ENCODE measurements at places on chromosomes 5 and 9.

GRCh38 chr5:34717426-34718327 lies 61.5 kb downstream of the RAI14 start:
- H3K36me3 ChIP-seq, result peaks cover 27% of the 10 kb centered on the region
- no peak overlapping the region for H3K4me3 ChIP-seq
- DNase-seq, result peak; percentile 15
- H3K4me1 ChIP-seq, result peaks cover 38% of the 10 kb centered on the region

DNA sequence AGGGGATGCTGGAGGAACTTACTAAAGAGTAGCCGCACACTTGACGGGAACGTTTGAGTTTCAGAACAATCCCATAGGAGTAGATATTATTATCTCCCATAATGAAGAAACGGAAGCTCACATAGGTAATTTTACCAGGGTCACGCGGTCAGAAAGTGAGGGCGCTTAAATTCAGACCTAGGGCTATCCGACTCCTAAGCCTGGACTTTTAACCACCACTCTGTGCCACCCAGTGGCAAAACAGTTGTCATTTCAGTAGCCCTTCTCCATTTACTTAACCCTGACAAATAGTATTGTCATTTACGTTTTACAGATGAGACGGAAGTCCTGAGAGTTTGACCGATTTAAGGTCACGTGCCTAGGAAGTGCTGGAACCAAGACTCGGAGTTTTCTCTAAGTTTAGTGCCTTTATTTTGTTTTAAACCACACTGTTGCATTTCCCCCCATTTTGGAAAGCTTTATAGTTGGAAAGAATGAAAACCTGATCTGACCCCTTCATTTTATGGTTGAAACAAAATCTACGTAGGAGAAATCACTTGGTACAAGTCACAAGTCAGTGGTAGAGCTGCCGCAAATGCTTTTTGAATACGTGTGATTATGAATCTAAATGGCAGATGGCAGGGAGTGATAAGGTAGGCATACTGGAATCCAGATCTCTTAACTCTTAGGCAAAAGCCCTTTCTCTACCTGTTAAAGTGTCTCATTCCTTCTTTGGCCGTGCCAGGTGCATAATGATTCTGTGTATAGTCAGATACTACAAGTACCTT lies 650 bp downstream of the MRRF start:
- peaks cover 52% of the 10 kb centered on the region for H3K4me1 ChIP-seq
- H3K4me3 ChIP-seq, result peak overlapping the region; percentile 99
- DNase-seq, result peak; percentile 4
- peaks cover 7% of the 10 kb centered on the region for H3K36me3 ChIP-seq

DNA sequence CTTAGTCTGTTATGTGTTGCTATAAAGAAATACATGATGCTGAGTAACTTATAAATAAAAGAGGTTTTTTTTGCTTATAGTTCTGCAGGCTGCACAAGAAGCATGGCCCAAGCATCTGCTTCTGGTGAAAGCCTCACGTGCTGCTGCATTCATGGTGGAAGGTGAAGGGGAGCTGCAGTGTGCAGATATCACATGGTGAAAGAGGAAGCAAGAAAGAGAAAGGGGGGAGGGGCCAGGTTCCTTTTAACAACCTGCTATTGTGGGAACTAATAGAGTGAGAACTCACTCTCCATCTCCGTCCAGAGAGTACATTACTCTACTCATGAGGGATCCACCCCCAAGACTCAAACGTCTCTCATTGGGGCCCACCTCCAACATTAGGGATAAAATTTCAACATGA lies 12.5 kb upstream of the PARP8 start:
- H3K27ac ChIP-seq, result no peak overlapping the region
- peaks cover 55% of the 10 kb centered on the region for H3K4me1 ChIP-seq
- no peaks in the 10 kb centered on the region for H3K27me3 ChIP-seq
- H3K4me3 ChIP-seq, result no peak overlapping the region

DNA sequence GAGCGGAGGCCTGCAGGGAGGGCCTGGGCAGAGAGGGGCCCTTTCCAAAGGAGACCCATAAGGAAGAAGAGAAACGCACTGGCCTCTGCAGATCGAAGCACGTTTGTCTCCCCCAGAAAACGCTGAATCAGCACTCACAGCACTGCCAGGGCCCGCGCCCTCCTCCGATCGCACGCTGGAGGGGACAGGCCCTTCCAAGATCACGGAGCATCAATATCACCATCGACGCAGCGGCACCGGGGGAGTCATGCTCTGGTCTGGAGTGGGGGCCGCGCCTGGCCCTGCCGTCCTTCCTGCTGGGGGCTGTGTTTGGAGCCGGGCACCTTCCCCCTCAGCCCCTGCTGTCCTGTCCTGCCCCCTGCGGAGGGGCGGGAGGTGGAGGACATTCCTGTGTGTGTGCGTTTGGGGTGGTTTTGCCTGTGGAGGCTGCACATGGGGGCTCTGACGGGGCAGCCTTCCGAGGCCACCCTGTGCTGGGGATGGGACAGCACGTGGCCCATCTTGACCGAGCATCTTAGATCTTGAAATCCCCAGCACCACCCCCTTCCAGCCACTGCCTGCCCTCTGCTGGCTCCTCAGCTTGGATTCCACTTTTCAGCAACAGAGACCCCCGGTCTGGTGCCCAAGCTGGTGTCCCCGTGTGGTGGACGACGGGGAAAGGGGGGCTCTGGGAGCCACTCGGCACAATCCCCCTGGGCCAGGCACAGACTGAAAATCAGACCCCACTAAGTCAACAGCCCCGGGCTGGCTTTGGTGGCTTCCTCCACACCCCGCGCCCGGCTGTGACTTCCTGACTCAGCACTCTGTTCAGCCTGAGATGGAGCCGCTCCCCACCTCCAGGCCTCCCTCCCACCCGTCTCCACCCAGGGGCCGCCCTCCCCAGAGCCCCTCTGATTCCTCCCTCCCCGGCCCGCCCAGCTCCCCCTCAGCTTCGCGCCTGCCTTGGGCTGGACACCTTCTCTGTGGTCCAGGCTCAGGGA lies 8.3 kb downstream of the TMEM250 start:
- peaks cover 6% of the 10 kb centered on the region for H3K36me3 ChIP-seq
- no peak overlapping the region for H3K27ac ChIP-seq
- H3K4me3 ChIP-seq, result peak overlapping the region; percentile 65
- DNase-seq, result no peak

GRCh38 chr9:97744710-97745708 lies 47.9 kb upstream of the XPA start:
- H3K4me1 ChIP-seq, result peaks cover 8% of the 10 kb centered on the region
- peak; percentile 20 for DNase-seq
- H3K27me3 ChIP-seq, result peaks cover 74% of the 10 kb centered on the region
- H3K36me3 ChIP-seq, result peaks cover 8% of the 10 kb centered on the region

DNA sequence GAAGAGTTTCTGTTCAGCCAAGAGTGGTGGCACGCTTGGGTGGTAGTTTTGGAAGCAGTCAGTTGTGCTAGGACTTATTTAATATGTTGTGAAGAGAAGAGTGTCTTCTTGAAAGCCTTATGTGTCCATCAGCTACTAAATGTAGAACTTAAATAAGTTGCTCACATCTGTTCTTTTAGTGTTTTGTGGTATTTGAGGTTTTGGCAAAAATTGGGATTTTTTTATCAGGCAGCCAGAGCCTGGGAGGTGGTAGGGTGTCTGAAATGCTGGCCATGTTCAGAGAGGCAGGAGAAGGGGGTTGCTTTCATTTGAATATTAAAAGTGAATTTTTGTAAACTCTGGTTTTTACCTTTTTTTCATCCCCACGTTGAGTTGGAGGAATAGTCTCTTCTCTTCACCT lies 24.2 kb upstream of the ZBTB34 start:
- peak overlapping the region; percentile 66 for H3K27ac ChIP-seq
- H3K27me3 ChIP-seq, result no peaks in the 10 kb centered on the region
- DNase-seq, result no peak
- peaks cover 7% of the 10 kb centered on the region for H3K4me1 ChIP-seq
- peaks cover 51% of the 10 kb centered on the region for H3K36me3 ChIP-seq

GRCh38 chr9:21831841-21832509 lies 29.5 kb downstream of the MTAP start:
- no peak overlapping the region for H3K4me3 ChIP-seq
- peaks cover 3% of the 10 kb centered on the region for H3K27me3 ChIP-seq
- no peak for DNase-seq
- H3K36me3 ChIP-seq, result peaks cover 100% of the 10 kb centered on the region
- H3K4me1 ChIP-seq, result no peaks in the 10 kb centered on the region

- H3K27me3 ChIP-seq, result no peaks in the 10 kb centered on the region
- H3K4me3 ChIP-seq, result no peak overlapping the region
- H3K4me1 ChIP-seq, result peaks cover 36% of the 10 kb centered on the region
- peaks cover 63% of the 10 kb centered on the region for H3K36me3 ChIP-seq
Measured at GRCh38 chr9:95083086-95083768, 234.3 kb downstream of the FANCC start.

DNA sequence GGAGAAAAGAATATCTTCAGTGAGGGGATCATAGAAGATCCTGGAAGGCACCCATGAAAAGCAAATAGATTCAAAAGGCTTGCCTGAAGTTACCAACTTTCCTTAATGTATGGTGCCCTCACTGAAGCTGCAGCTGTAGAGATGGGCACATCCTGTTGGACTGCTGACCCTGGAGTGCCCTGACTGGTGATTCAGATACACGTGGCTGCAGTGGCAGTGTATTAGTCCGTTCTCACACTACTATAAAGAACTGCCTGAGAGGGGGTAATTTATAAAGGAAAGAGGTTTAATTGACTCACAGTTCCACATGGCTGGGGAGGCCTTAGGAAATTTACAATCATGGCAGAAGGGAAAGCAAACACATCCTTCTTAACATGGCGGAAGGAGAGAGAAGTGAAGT lies 80.3 kb downstream of the OSMR start:
- H3K27ac ChIP-seq, result peak overlapping the region; percentile 52
- H3K4me1 ChIP-seq, result peaks cover 5% of the 10 kb centered on the region
- H3K27me3 ChIP-seq, result no peaks in the 10 kb centered on the region
- no peak overlapping the region for H3K4me3 ChIP-seq
- DNase-seq, result no peak

GRCh38 chr5:82332886-82333615 lies 54.9 kb upstream of the RPS23 start:
- no peak for DNase-seq
- peaks cover 13% of the 10 kb centered on the region for H3K4me1 ChIP-seq
- no peaks in the 10 kb centered on the region for H3K27me3 ChIP-seq
- no peak overlapping the region for H3K27ac ChIP-seq
- H3K4me3 ChIP-seq, result no peak overlapping the region

- no peaks in the 10 kb centered on the region for H3K36me3 ChIP-seq
- no peak for DNase-seq
- peaks cover 32% of the 10 kb centered on the region for H3K4me1 ChIP-seq
- H3K27ac ChIP-seq, result peak overlapping the region; percentile 58
- H3K27me3 ChIP-seq, result peaks cover 3% of the 10 kb centered on the region
Measured at GRCh38 chr5:156474251-156474650, 147.3 kb downstream of the SGCD start.

DNA sequence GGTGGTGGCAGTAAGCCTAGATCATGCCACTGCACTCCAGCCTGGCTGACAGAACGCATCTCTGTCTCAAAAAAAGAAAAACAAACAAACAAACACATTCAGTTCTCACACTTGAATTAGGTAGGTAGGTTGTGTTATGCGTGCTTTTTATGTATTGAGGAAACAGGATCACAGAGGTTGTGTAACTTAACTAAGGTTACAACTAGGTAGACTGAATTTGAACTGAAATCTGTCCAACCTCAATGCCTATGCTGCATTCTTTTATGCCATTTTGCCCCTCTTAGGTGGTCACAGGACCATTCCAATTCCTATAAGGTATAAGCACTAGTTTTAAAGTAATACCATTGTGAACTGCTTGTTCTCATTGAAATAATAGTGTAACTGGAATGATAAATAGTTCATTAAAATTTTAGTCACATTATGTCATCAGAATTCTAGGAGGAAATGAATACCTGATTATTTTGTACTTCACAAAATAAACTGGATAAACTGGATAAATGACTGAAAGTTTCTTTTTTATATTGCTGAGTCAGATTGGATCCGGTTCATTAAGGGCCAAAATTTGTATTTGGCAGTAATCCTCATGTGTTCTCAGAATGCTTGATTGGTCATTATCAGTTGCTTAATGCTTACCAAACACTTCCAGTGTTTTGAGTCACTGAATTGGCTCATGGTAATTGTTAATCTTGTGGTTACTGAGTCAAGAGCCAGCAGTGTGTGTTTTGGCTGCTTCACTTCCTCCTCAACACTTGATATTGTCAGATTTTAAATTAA lies 7.1 kb downstream of the UBAP1 start:
- peaks cover 5% of the 10 kb centered on the region for H3K4me1 ChIP-seq
- H3K27me3 ChIP-seq, result no peaks in the 10 kb centered on the region
- peaks cover 27% of the 10 kb centered on the region for H3K36me3 ChIP-seq
- no peak for DNase-seq
- no peak overlapping the region for H3K27ac ChIP-seq

- H3K4me1 ChIP-seq, result peaks cover 35% of the 10 kb centered on the region
- no peaks in the 10 kb centered on the region for H3K27me3 ChIP-seq
- H3K27ac ChIP-seq, result no peak overlapping the region
- H3K4me3 ChIP-seq, result no peak overlapping the region
Measured at GRCh38 chr9:98231770-98232478, 23.5 kb downstream of the TBC1D2 start.

- peaks cover 23% of the 10 kb centered on the region for H3K36me3 ChIP-seq
- no peak overlapping the region for H3K27ac ChIP-seq
- no peak for DNase-seq
- H3K27me3 ChIP-seq, result no peaks in the 10 kb centered on the region
- no peaks in the 10 kb centered on the region for H3K4me1 ChIP-seq
Measured at GRCh38 chr5:75681125-75681830, 36.0 kb downstream of the POC5 start.

DNA sequence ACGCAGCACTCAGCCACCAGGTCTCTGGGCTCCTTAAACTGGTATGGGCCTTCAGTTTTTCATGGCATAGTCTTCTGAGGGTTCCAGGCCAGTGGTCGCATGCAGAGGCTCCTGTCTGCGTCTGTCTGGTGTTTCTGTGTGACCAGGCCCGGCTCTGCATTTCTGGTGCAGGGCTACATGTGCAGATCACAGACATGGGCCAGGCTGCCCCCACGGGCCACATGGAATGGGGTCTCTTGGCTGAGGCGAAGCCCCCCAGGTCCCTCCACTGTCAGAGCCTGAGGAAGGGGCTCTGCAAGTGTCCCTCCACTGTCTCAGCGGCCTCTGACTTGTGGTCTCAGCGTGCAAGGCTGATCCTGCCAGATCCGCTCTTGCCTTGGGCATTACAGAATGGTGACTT lies 15.6 kb upstream of the CARD19 start:
- peaks cover 25% of the 10 kb centered on the region for H3K4me1 ChIP-seq
- no peak overlapping the region for H3K27ac ChIP-seq
- H3K27me3 ChIP-seq, result peaks cover 3% of the 10 kb centered on the region
- DNase-seq, result no peak
- no peaks in the 10 kb centered on the region for H3K36me3 ChIP-seq
- H3K4me3 ChIP-seq, result no peak overlapping the region

DNA sequence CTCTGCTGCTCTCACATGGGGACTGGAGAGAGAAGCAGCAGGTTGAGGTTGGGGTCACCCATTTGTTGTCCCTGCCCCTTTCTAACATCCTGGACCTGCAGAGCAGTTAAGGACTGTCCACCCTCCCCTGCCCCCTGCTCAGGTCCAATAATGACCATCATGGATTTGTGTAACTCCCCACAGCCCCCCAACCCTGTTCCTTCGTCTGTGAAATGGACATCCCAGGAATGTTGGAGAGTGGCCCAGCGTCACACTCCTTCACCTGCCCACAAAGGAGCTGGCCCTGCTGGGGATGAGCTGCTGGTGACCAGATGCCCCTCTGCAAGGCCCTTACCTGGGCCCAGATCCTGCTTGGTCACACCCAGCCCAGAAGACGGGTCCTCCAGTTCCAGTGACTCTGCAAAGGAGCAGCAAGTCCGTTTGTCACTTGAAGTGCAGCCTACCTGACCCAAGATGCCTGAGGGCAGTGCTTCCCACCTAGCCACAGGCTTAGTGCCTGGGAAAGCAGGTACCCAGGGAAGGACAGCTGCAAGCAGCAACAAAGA lies 10.4 kb downstream of the CD74 start:
- no peak for DNase-seq
- H3K4me1 ChIP-seq, result peaks cover 9% of the 10 kb centered on the region
- peaks cover 30% of the 10 kb centered on the region for H3K36me3 ChIP-seq
- H3K4me3 ChIP-seq, result no peak overlapping the region
- no peaks in the 10 kb centered on the region for H3K27me3 ChIP-seq
